Stimulated activated CD8-positive, alpha-beta memory T cell treated with anti-CD3 and anti-CD28 coated beads, Interleukin-2, amount 100 ng/mL, for 1 hour (primary cell): ENCODE measurements at places on chromosomes 1 and 21.

GRCh38 chr21:37119421-37120218 lies 46.6 kb downstream of the TTC3 start:
- no peak for DNase-seq

GRCh38 chr1:184387476-184388318 lies 868 bp downstream of the C1orf21 start:
- peak; percentile 48 for DNase-seq

DNA sequence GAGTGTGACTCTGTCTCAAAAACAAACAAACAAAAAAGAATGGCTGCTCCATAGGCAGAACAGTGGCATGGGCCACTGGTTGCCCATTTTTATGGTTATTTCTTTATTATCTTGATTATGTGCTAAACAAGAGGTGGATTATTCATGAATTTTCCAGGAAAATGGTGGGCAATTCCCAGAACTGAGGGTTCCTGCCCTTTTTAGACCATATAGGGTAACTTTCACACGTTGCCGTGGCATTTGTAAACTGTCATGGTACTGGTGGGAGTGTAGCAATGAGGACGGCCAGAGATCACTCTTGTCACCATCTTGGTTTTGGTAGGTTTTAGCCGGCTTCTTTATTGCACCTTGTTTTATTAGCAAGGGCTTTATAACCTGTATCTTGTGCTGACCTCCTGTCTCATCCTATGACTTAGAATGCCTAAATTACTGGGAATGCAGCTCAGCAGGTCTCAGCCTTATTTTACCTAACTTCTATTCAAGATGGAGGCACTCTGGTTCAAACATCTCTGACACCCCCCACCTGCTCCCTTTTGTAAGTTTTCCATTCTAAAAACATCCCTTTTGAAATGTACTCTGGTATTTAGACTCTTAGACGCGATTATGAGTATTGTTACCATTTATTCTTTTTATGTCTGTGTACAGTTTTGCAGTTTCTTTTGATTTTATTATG lies 57.1 kb downstream of the RAVER2 start:
- DNase-seq, result no peak

DNA sequence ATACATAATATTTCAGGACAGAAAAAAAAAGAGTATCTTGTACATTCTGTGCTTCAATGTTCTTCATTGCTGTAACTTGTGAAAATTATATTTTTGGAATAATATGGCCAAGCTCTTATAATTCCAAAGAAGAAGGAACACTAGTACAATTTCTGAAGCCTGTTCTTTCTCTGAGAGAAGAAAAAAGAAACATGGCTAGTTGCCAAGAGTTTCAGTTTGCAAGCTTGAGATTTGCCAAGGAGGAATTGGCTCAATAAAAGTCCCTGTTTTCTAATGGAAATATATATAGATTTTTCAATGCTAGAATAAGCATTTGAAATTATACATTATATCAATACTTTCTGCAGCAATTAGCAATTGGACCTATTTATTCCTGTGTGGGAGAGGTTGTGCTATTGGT lies 285.2 kb upstream of the NEGR1 start:
- no peak for DNase-seq

GRCh38 chr1:205572421-205572820 lies 59.4 kb downstream of the ELK4 start:
- DNase-seq, result no peak

GRCh38 chr21:35226968-35227744 lies 178.1 kb upstream of the RUNX1 start:
- no peak for DNase-seq

DNA sequence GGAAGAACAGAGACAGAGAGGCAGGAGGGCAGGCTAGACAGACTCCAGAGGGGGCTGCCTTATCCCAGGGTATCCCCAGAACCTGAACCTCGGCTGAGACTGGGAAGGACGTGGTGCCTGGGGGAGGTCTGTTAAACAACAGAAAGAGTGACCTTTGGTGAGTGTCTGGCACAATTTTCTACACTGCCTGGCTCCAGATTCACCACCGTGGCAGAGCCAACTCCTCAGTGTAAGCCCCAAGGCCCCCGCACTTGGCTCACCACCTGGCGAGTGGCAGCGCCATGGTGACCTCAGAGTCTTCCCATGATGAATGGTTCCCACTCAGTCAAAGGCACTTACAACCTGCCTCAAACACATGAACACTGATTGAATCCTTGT lies 6.5 kb downstream of the RD3 start:
- DNase-seq, result no peak
